ENCODE measurements at places on chromosomes 6 and 20.

DNA sequence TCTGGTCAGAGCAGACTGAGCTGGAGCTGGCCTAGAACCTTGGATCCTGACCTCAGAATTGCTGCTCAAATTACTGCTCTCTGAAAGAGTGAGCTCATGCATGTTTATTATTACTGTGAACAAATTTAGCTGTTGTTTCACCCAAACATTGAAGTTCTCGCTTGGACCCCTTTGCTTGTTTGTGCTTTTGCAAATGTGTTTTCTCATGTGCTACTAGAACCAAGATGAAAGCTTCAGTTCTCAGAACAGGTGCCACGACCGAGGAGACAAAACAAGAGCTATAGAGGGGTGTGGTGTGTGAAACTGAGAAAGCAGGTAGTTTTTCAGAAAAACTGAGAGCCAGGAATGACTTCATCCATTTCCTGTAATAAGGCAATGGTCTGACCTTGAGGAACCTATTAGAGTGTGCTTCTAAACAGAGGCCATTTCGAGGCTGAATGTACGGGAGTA is 50.0 kb upstream of the ESR1 start:
- DNase-seq: no peak

GRCh38 chr6:109478841-109479624 is 4.0 kb downstream of the ZBTB24 start:
- no peak for DNase-seq

GRCh38 chr6:112562301-112563231 is 215.4 kb downstream of the RFPL4B start:
- DNase-seq: peak; percentile 35

DNA sequence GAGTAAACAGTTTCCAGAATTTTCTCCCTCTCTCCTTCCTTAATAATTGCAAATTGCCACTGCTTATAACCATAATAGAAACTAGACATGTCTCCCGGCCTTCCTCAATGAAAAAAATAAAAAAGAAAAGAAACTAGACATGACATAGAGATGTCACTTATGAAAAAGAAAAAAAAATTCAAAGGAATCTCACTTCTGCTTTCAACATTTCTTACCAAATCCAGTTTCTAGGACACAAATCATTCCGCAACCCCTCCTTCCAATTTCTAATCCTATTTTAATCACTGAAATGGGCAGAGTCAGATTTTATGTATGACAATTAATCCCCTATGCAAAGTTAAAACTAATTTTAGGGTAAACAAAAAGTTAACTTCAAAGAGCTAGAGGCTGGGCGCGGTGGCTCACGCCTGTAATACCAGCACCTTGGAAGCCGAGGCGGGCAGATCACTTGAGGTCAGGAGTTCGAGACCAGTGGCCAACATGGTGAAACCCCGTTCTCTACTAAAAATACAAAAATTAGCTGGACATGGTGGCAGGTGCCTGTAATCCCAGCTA is 40.1 kb upstream of the EEF1A1 start:
- DNase-seq: no peak

GRCh38 chr6:134402372-134402984 is 84.6 kb upstream of the SGK1 start:
- DNase-seq: no peak

DNA sequence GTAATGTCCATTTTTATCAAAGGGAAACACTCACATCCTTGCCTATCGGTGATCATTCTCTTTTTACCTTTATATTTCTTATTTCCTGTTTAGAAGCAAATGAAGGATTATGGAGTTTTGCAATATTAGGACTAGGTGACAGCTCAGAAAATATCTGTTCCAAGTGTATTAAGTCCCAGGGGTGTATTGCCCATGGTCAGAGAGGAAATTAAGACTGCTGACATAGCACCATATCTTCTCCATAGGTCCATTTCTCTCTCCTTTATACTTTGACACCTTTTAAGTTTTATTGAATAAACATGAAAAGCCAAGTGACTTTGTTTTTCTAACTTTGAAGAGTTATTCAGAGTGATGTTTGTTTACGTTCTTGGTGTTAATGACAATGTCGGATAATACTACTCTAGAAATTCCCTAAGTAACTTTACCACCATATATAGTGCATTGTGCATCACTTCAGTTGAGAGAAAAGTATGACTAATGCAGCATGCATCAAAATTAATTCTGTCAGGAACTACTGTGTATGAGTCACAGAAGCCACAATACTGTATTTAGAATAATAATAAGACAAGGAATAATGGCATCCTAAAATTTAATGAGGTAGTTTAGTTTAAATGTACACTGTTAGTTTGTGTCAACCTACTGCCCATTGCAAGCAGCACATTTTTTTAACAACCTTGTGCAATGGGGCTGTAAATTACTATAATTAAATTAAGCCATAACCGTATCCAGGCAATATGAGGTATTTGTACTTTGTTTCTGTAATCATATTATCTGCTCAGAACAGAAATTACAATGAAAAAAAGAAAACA is 474.4 kb upstream of the RNF217 start:
- peak; percentile 85 for DNase-seq

GRCh38 chr20:5211803-5212714 is 85.3 kb downstream of the CDS2 start:
- no peak for DNase-seq

- DNase-seq: no peak
These were observed 97.7 kb upstream of the SRSF6 start for GRCh38 chr20:43360016-43360415.

- DNase-seq: no peak
These were observed 336.4 kb upstream of the SOX4 start for GRCh38 chr6:21257125-21257524.

GRCh38 chr6:159043251-159043650 is 1.5 kb downstream of the TAGAP start:
- no peak for DNase-seq

- no peak for DNase-seq
These were observed 154.1 kb upstream of the BMP2 start for GRCh38 chr20:6613280-6613861.

- DNase-seq: no peak
These were observed 45.7 kb downstream of the RNASET2 start for GRCh38 chr6:166910601-166911000.

- DNase-seq: no peak
These were observed 85.2 kb upstream of the CCDC167 start for GRCh38 chr6:37584654-37585522.

GRCh38 chr20:33042430-33042829 is 11.0 kb downstream of the BPIFB6 start:
- no peak for DNase-seq

DNA sequence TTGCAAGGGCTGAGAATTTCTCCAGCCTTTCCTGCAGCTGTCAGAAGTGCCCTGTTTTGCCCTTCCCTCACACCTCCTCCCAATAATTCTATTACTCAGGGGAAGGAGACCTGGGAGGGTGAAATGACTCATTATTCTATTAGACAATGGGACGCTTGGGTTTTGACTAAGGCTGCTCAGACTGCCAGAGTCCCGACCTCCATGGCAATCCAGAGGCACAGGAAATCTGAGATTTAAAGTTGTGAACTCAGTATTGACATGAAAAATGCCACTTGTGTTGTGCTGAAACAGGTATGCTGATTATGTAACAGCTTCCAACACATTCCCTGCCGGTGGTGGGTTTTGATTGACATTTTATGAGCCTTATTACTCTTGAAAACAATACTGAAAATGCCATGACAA is 625.9 kb upstream of the FLRT3 start:
- DNase-seq: no peak
